ENCODE measurements at places on chromosomes 13 and 19.

DNA sequence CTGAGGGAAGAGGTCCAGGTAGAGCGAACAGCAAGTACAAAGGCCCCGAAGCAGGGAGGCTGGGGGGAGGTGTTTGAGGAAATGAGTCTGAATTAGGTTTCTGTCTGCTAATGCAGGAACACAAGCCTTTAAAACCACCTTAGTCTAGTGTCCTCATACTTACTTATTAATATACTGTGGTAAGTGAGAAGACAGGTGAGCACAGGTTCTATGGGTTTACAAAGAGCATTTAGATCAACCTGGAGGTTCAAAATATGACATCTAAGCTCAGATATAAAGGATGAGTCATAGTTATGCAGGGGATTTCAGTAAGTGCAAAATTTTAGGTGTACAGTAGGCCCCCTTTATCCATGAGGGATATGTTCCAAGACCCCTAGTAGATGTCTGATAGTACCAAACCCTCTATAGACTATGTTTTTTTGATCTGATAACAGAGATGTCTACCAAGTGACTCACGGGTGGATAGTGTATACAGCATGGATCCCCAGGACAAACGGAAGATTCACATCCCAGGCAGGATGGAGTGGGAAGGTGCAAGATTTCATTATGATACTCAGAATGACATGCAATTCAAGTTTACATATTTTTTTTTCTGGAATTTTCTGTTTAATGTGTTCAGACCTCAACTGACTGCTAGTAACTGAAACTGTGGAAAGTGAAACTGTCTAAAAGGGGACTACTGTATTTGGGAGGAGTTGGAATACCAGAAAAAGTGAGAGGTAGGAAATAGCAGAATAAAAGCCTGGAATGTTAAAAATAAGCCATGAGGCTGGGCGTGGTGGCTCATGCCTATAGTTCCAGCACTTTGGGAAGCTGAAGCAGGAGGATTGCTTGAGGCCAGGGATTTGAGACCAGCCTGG, 18.2 kb upstream of the MED4 start:
- no peak for DNase-seq

DNA sequence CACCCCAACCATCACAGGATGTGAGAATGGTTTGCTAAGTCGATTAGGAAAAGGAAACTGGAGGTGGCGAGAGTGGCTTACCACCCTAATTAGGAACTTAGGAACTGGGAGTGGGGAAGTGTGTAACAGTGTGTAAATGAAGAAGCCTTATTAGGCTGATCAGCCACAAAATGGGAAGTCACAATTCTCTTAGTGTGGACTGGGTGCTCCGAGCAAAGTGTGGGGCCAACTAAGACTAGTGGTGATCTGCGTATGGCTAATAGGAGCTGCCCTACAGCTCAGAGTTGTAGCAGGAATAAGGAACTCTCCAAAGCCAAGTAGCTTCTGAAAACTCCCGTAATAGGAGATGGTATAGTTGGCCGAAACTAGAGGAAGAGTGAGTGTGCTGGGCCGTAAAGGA, 7.6 kb downstream of the SIGLEC11 start:
- DNase-seq: no peak

- no peak for DNase-seq
Observed at GRCh38 chr13:20264271-20265018, 32.3 kb upstream of the GJB6 start.

DNA sequence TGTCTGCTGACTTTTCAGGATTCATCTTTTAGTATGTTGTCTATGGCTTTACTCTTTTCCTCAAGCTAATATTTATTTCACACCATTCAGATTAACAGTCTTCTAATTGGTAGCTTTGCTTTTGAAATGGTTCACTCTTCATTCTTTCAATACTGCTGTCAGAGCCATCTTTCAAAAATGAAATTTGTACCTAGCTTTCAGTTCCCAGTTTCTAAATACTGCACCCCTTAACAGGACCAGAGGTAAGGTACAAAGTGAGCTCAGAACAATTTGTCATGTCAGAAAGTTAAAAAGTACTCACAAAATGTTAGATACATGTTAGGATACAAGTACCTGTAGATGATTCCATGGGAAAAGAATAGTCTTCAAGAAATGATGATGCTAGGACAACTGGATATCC, 83.0 kb downstream of the FNDC3A start:
- DNase-seq: no peak

- no peak for DNase-seq
Observed at GRCh38 chr13:97539651-97540610, 106.0 kb downstream of the RAP2A start.

DNA sequence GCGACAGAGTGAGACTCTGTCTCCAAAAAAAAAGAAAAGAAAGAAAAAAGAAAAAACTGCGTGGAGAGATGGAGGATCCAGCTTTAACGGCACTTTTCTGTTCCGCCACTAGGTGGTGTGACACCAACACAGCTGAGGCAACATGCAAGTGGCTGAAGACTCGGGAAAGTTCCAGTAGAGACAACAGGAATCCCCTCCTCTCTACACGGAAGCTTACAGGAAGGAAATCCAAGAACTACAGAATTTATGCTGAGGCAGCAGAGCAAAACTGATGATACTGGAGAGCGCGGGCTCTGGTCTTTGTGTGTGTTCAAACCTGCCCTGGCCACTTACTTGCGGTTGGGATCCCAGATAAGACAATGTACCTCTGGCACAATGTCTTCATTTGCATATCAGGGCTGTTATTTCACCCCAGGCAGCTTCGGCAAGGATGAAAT, 9.9 kb downstream of the RANBP3 start:
- peak; percentile 96 for DNase-seq

DNA sequence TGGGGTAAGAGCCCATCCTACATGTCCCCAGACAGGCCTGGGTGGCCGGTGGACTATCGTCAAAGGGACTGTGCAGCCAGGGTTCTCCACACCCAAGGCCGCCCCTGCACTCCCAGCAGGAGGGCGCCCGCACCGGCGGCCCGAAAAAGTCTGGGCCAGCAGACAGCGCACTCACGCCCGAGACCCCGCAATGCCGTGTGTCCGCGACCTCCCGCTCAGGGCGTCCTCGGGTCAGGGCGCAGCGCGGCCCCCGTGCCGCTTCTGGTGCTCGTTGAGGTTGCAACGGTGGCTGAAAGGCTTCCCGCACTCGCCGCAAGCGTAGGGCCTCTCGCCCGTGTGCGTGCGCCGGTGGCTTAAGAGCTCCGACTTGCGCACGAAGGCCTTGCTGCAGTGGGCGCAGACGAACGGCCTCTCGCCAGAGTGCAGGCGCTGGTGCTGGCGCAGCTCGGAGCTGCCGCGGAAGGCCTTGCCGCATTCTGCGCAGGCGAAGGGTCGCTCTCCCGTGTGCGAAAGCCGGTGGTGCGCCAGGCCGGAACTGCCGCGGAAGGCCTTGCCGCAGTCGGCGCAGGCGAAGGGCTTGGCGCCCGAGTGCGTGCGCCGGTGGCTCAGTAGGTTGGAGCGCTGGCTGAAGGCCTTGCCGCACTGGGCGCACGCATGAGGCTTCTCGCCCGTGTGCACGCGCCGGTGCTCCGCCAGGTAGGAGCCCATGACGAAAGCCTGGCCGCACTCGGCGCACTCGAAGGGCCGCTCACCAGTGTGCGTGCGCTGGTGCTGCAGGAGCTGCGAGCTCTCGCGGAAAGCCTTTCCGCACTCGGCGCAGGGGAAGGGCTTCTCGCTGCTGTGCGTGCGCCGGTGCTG, 2.8 kb upstream of the A1BG start:
- peak; percentile 75 for DNase-seq

DNA sequence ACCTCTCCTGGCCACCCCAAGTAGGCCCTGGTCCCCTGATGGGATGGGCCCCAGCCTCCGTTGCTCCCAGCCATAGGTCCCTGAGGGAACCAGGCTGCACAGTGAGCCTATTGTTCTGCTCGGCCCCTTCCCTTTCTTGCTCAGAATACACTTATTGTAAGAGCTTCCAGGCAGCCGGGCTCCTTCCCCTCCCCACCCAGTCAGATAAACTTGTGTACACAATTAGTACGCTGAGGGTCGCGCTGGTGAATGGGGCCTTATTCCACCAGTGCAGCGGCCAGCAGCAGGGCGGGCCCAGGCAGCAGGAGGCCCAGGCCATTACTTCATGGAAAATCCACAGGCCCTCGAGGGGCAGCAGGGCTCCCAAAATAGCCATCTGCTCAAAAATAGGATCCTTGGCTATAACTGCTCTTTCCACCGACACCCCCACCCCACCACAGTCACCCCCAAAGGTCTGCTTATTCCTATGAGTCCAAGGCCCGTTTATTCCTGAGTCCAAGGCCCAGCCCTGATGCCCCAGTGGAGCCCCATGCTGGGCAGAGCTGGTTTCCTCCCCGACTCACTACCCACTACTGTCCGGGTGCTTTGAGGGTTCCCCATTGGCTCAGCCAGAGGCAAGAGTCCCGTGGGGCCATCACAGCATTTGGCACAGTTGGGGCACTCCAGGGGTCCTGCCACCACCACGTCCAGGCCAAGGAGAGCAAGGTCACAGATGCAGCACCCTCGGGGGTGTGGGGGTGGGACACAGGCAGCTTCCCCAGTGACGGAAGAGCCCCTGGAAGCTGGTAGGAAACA, 22.1 kb downstream of the CAPN12 start:
- DNase-seq: no peak

DNA sequence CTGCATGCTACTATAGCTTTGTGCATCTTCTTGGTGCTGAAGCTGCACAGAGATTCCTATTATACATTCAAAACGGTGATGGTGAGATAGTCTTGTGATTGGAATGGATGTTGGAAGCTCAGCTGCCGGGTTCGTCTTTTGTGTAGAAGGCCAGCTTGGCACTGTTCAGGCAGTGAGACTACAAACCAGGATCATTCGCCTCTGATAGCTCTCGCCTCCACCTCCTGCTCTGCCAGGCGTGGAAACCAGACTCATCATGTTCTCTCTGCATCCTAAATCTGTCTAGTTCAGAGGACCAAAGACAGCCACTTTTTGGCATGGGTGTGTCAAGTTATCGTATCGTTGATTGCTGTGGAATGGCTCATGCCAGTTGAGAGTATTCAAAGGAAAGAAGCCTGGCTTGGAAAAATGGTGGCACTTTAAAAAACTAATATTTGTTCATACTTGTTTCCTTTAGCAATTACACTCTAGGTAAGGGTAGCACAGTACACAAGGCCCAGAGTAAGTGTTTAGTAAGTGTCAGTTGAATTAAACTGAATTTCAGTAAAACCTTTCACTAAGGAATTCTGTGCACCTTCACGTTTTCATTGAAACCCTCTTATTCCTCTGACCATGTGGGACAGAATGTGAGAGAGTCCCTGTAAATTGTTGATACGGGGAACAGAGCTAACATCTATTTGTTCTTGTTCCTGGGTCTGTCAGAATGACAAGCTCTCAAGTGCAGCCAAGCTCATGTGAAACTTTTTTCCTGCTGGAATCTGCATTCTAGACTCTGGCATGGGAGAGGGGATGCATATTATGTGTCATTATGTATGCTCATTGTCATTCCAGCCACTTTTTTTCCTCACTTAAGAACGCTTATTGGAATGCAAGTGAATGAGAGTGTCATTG, 69.8 kb downstream of the DPY19L3 start:
- no peak for DNase-seq

DNA sequence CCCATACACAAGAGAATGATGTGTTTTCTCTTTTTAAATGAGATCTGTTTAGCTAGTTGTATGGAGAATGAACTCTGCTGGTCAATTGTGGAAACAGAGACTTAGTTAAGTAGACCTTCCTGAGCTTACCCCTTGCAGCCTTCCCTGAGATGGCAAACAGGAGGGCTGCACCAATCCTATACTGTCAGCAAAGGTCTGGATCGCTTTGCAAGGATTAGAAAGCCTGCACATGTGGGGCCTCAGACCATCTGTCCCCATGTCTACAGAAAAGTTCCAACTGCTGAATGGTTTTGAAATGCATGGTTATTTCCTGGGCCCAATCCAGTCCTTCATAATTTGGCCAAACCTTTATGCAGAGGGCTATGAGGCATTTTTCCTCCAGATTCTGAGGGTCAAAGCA, 183.9 kb upstream of the SLC10A2 start:
- no peak for DNase-seq

DNA sequence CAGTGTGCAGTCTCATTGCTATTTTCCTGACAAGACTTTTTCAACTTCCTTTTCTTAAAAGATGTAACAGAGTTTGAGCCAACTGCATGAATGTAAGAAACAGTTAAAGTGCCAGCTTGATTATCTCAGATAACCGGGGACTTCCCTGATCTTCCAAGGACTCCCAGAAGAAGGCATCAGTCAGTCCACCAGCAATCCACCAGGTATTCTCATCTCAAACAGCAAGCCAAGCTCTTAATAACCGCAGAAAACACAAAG, 350.1 kb downstream of the LIG4 start:
- no peak for DNase-seq

DNA sequence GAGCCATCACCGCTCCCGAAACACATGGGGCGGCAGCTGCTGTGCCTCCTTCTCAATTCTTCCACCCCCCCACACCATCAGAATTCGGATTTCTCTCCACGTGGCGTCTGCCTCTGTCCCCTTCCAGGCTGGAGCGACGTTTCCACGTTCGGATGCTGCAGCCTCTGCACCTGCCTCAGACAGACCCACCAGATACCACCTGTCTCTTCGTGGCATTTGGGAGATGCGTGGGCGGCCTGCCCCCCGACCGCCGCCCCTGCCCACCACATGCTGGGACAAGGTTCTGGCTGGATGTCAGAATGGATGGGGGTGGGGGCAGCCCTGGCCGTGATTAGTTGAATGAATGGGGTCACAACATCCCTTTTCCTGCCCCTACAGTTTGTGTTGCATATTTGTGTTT, 90.0 kb downstream of the SLC7A1 start:
- DNase-seq: no peak

GRCh38 chr19:14516746-14517438, 1.3 kb downstream of the DNAJB1 start:
- peak; percentile 57 for DNase-seq

DNA sequence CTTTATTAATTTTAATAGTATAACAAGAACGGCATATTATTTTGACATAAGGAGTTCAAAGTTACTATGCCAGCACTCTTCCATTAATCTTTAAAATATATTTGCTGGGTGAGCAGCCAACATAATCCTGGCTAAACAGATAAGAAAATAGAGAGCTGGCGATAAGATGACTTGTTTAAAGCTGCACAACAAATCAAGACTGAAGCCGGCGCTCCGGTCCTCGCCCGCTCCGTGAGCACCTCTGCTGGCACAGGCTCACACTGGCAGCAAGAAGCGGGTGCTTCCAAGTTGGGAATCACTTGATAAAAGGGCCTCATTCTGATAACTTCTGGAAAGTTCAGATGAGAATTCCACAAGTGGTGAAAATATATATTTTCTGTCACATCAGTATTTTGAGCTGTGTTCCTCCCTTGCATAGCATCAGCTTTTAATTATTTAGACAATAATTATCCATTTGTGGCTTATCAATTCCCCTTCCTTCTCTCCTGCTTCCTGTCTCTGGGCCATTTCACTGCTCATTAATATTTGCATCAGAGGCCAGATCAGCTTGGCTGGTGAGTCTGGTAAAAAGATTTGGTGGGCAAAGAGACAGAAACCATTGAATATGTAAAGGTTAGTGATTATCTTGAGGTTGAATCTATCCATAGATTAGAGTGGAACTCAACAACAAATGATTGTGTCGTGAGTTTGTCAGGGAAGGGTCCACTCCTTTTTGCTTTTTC, 205.3 kb downstream of the MZT1 start:
- no peak for DNase-seq

- no peak for DNase-seq
Observed at GRCh38 chr13:36548129-36548528, 115.8 kb downstream of the CCNA1 start.

All from osteoblast (primary cell).